ENCODE measurements at places on chromosomes 3 and 15.

GRCh38 chr3:24156466-24156865, 211.4 kb downstream of the NR1D2 start:
- DNase-seq = peak; percentile 76

DNA sequence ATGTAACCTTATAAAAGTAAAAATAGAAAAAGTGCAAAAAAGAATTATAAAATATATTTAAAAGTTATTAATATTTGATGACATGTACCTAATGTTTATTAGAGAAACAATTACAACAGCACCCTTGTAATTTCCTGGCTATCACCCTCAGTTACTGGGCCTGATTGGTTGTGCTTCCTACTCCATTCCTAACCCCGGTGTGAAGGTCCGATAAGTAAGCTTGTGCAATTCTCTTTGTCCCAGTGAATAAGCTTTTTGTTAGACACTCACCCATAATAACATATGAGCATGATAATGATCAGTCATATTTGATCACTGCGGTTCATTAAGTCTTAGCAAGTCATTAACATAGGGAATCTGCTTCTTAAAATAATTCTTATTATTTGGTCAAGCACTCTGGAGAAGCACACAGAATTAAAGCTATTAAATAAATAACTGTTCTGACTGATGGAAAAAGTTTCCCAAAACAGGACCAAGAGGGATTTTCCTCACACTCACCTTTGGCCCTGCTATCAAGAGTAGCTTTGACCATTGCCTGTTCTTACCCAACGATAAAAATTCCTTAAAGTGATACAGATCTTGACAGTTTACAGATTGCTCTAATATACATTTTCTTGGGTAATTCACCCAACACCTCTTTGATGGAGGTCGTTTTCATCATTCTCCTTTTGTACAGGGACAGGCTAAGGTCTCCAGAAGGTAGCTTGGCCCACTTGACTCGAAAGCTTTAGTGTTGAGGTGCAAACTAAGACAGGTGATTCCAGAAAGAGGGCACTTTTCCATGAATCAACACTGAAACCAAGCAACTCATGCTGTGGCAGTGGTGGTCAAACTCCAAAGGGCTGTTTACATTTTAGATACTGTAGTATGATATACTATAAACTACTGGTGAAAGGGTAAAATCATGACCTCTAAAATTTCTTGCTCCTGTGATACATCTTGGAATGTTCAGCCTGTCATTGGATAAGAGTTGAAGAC, 543.0 kb upstream of the KCNMB2 start:
- DNase-seq = no peak

DNA sequence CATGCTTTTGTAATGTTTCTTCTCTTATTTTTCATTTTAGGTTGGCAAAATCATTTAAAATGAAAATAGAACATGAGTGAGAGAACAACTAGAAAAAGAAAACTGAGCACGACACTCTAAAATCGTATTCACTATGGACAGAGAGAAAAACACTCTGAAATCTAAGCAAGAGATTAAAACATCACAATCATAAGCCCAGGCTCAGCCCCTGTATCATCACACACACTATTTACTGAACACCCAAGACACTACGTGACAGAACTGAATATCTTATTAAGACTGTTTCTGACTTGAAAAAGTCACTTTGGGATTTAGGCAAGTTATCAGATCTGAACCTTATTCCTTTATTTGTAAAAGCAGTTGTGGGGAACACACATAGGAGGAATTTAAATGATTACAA, 82.6 kb upstream of the PLXND1 start:
- DNase-seq = no peak

GRCh38 chr15:96340598-96341512, 10.4 kb downstream of the NR2F2 start:
- peak; percentile 84 for DNase-seq

DNA sequence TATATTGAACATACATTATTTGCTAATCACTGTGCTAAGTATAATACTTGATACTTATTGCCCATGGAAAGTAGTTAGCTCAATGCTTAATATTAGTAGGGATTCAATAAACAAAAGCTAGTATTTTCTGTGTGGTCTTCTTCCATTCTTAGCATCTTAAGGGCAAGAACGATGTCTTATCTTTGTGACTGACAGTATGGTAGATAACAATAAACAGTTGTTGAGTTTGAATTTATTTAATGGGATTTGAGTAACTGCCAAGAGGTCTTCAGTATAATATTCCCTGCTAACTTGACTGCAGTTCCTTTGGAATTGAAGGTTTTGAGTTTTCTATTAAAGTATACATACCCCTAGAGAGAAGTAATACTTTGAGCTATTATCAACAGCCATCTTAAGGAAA, 70.1 kb downstream of the ZNF609 start:
- no peak for DNase-seq

GRCh38 chr3:707041-707440, 385.8 kb upstream of the CNTN6 start:
- no peak for DNase-seq

DNA sequence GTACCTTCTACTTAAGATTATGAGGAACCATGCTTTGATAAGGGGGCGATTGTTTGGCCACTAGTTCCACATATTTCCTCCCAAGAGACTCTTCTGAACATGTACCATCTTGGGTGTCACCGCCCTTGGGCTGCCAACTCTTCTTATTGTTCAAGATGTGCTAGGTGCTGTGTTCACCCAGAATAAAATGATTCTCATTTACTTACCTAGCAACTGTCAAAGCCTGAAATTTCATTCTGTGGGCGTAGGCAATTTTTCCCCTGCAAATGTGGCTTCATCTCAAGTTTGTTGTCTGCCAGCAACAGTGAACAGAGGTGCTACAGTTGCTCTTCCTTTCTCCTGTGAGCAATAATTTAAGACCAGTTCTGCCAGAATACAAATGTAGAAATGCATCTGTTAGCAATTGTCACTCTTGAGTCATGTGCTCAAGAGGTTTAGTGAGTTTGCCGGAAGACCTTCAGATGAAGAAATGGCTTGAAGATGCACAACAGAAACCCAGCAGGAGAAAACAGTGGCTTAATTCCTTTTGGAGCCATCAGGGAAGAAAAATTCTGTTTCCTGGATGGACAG, 41.3 kb upstream of the RARB start:
- no peak for DNase-seq

- no peak for DNase-seq
Observed at GRCh38 chr15:78171864-78172472, 22.8 kb downstream of the IDH3A start.

- no peak for DNase-seq
Observed at GRCh38 chr3:186986406-186986805, 56.1 kb downstream of the ST6GAL1 start.

- peak; percentile 63 for DNase-seq
Observed at GRCh38 chr15:69154684-69155083, 5.8 kb upstream of the GLCE start.

DNA sequence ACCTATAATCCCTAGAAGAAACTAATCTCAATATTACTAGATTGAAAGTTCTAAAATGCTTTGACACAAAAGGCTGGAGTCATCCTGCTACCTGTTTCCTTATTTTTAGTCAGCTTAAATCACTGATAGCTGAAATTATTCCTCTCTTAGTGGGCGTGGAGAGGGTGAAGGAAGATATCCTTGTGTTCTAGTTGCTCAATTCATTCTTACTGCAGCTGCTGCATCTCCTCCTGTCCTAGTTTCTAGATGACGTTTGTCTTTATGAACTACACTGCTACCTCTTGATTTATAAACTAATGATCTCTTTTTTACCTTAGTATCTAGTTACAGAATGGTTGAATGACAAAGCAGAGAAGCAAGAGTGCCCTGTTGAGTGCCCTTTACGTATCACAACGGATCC, 50.7 kb downstream of the SETD5 start:
- no peak for DNase-seq

DNA sequence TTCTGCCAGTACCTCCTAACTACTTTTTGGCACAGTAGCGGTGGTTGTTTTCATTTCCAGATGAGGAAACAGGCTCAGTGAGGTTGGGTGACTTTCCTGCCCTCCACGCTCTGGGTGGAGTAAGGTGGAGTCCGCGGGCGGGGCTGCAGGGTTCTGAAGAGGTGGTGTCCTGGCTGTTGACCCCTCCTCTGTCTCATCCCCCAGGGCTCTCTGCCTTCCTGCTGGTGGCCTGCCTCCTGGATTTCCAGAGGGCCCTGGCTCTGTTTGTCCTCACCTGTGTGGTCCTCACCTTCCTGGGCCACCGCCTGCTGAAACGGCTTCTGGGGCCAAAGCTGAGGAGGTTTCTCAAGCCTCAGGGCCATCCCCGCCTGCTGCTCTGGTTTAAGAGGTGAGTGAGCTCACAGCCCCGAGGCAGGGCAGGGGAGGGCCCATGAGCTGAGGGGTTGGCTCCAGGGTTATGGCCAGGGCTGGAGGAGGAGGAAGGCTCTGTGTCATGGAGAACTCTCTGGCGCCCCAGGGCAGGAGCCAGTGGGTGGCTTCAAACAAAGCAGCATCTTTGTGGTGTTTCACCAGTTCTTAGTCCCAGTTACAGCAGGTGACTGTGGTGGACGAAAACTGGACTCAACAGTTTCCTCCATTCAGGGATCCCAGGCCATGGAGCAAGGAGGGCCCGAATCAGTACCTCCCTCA, 10.4 kb downstream of the SLC28A1 start:
- peak; percentile 42 for DNase-seq

GRCh38 chr15:51869060-51869421, 39.6 kb downstream of the TMOD3 start:
- no peak for DNase-seq

GRCh38 chr3:46699676-46700523, 1.3 kb upstream of the TMIE start:
- DNase-seq = no peak

GRCh38 chr3:197749315-197749600, 425 bp upstream of the FYTTD1 start:
- DNase-seq = peak; percentile 65

GRCh38 chr15:98537516-98538060, 110.8 kb upstream of the IGF1R start:
- no peak for DNase-seq

- DNase-seq = peak; percentile 85
Observed at GRCh38 chr3:134406331-134407238, 32.3 kb upstream of the AMOTL2 start.

DNA sequence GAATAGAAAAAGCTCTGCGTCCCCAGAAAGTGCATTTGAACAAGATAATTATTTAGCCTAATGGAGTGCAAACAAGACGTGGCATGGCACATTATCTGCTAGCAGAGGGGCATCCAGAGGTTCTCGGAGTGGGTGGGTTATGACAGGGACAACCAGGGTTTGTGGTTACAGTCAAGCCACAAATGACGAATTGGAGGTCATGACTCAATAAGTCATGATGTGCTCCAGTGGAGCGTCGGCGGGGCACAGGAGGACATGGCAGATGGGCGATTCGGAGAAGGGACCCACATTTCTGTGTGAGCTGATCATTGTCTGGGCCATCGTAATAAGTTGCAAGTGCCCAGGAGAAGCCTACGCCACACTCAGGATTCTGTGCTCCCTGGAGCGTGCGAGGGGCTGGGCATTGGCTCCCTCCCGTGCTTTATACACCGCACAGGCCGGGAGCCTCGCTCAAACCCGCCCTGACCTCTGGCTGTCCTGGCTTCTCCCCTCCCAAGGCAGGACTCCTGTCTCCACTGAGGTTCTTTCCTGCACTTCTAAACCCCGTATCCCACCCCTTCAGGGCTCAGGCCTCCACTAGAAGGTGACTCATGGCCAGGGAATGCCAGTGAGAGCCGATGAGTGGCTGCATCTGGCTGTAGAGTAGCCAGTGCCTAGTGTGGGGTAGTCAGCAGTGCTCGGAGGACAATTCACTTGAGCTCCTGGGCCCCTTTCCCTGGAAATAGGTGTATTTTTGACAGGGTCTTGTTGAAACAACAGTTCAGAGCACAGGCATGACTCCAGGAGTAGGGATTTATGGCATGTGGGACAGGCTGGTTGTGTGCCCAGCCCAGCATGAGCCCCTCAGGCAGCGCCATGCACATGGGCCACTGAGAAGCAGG, 67.4 kb downstream of the GRIP2 start:
- DNase-seq = peak; percentile 88

DNA sequence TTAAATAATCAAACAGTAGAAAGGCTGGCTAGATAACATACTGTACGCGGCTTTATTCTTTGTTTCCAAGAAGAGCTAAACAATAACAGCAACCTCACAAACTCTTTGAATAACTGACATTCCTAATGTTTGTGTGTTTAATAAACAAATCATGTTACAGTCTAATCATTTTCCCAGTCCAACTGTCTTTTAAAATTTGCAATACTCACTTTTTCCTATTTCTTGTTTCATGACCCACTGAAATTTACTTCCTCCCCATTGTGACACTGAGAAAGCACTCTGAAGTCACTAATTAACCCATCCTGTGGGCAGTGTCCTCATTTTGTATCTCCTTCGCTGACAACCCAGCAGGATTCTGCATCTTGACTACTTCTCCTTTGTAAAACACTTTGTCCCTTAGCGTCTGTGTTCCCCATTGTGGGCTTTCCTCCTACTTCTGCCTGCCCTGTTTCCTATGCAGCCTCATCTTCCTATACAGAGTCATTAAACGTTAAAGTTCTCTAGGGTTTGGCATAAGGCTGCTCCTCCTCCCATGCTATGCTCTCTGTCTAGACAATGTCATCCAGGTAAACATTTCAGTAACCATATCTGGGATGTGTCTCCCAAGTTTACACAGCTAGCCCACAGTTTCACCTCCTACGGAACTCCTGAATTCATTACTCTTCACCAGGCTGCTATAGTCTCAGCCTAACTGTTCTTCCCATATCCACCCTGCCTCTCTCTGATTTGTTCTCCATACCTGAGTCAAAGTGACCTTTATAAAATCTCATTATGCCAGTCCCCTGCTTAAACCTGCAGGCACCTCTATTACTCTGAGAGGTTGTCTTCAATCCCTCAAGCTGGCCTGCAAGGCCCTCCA, 148.9 kb downstream of the GREM1 start:
- DNase-seq = no peak

- no peak for DNase-seq
Observed at GRCh38 chr15:95715906-95716656, 614.4 kb upstream of the NR2F2 start.

GRCh38 chr3:162601101-162601670, 1104.6 kb downstream of the OTOL1 start:
- no peak for DNase-seq

GRCh38 chr3:150703299-150703755, 393 bp downstream of the ERICH6 start:
- no peak for DNase-seq

DNA sequence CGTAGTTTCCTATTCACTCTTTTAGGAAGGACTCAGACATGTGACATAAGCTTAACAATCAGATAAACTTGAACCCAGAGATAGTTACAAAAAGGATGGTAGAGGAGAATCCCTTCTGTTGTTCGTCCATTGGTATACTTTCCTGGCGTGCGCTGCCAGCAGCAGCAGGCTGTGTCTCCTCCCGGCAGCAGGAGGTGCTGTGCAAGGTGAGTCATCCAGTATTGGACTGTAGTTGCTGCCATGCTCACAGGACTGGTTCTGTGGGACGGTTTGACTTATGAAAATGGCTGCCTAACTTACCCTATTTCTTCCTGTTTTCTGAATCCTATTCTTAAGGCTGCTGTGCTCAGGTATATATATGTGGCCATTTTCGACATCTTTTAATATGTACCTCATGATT, 253.4 kb upstream of the LRRC3B start:
- peak; percentile 63 for DNase-seq

Data from mesendoderm (in vitro differentiated cells).